BJ (cell line): ENCODE measurements at places on chromosomes 2 and 18. TPM values are rescaled to one million over a fixed set of nuclear protein-coding genes. Genes with fewer than 3 reads are reported as not detected.
A peak's percentile ranks its signal among the peaks of the same experiment; 100 is the strongest.

The ESCO1 gene
- 2.0 and 5.0 TPM in 2 replicates for polyA plus RNA-seq

The CAPG gene
- polyA plus RNA-seq = 92.4 and 135 TPM in 2 replicates

The ELMOD3 gene
- polyA plus RNA-seq = 22.4 and 26.3 TPM in 2 replicates

The PSMA8 gene
- polyA plus RNA-seq = not detected in 2 replicates

DNA sequence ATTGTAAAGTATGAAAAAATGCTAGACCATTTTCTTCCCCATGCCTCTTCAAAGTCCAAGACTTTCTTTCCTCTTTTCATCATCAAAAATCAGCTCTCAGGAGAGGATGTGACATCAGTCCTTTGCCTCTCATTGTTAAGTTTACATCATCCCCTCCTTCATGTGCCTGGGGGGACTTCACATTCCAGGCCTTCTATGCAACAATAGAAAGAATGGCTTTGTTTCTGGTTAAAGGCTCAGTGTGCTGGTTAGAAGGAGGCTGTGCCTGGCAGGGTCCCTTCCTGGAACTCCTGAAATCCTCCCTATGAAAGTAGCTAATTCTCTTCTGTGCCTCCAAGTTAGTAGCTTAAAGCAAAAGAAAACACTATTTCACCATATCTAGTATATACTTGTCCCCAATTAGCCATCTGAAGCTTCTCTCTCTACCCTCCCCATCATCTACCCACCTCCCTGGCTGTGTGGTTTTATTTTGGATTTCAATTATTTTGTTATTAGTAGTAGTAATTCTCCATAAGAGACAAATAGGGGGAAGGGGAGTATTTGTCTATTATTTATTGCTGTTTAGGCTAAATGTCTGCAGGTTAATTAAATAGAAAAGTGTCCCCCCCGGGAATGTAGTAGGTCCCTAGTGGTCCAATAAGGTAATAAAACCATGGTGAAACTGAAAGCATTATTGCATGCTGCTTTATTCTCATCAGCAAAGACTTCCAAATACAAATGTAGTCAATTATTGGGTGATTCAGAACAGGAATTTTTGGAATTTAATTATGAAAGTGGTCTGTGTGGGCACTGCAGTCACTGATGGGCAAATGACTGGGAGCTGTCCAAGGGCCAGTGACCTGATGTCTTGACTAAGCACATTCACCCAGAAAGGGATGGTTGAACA, 69.0 kb downstream of the CPO start:
- DNase-seq = no peak

DNA sequence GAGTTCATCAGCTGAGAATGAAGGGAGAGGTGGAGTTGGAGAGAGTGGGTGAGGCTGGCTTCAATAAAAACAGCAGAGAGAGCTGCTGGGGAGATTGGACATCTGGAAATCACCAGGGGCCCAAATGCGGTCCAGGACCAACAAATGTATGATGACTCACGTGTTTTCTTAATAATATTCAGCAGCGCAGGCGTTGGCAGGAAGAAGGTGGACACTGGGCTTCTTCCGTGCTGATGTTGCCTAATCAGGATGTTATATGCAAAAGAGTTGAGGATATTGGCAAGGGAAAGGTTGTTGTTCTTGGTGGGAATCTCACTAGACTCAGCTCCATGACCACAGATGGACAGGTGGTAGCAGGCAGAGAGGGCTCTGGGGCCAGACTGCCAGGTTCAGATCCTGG, 12.8 kb upstream of the PLA2R1 start:
- peak; percentile 95 for DNase-seq

GRCh38 chr18:26764586-26764985, 100.9 kb downstream of the AQP4 start:
- DNase-seq = no peak
